Activated CD4-positive, CD25-positive, alpha-beta regulatory T cell treated with anti-CD3 and anti-CD28 coated beads, Interleukin-2, amount 50 U/mL, for 72 hours (primary cell): ENCODE measurements at places on chromosomes 13 and 19.
A peak's percentile ranks its signal among the peaks of the same experiment; 100 is the strongest.

- DNase-seq: no peak
Measured at GRCh38 chr19:41299755-41300089, 10.2 kb upstream of the CCDC97 start.

GRCh38 chr19:15337202-15337601 lies 4.9 kb upstream of the BRD4 start:
- DNase-seq: no peak

- no peak for DNase-seq
Measured at GRCh38 chr19:10776900-10777650, 58.9 kb downstream of the TMED1 start.

DNA sequence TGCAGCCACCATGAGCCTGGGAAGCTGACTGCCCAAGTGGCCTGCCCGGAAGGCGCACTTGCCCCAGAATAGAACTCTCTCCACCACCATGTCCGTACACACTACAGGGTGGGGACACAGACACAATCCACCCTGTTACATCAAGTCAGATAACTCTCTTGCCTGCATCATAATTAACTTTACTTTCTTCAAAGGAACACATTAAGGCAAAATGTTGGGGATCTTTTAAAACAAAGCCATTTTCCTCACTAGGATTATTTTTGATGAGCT lies 23.3 kb upstream of the VSTM2B start:
- DNase-seq: no peak

- peak; percentile 81 for DNase-seq
Measured at GRCh38 chr19:3304871-3305423, 61.4 kb upstream of the NFIC start.

DNA sequence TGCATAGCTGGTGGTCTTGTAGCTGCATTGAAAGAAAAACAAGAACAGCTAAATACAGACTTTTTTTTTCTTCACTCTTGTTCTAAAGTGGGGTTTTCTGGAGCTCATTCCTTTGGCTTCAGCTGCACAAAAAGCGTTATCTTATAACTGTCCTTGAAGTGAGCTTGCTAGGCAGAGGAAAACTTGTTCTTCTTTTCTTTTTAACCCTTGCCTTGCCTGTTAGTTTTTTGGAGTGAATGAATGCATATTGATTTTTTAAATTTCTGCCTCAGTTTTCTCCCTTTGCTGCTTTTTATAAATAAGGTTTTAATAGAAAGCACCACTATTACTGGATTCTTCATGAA lies 1.5 kb downstream of the ZNF765 start:
- DNase-seq: no peak

DNA sequence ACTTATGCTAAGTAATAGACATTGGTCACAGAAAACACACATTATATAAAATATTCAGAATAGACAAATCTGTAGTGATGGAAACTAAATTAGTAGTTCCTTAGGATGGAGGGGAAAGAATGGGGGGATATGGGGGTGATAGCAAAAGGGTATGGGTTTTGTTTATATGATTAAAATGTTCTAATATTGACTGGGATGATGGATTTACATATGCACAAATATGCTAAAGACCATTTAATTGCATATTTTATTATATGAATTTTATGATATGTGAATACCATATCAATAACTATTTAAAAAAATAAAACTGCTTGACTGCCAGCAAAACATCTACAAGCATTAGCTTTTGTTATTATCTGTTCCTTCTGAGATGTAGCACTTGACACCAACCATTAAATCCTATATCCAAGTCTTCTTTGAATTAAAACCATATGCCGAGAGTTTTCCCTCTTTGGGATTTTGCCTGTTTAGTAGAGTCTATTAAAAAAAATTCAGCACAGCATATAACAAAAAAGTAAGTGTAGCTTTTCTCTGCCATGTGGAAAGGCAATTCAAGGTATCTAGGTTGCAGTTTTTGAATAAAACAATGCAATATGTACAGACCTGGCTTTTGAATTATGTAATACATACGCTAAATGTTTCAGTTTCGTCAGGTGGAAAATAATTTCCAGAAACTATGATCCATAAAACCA lies 2584.1 kb upstream of the PCDH20 start:
- no peak for DNase-seq

GRCh38 chr13:39675904-39676303 lies 20.4 kb downstream of the COG6 start:
- no peak for DNase-seq

GRCh38 chr13:112991609-112992008 lies 22.6 kb downstream of the MCF2L start:
- DNase-seq: no peak

DNA sequence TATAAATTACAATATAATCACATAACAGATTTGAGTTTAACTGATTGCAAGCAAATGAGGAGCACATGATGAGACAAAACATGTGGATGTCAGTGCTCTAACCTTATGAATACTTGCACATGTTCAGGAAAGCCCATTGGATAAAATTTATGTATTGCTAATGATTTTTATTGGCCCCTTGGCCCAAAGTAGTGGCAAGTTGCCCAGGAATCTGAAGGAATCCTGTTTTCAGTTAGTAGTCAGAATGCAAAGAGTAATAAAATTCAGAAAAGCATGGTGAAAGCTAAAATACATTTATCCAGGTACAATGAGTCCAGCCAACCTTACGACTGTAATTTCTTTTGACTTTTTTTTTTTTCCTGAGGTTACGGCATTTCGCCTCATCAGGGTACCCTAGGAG lies 1539.4 kb downstream of the EFNB2 start:
- DNase-seq: no peak

DNA sequence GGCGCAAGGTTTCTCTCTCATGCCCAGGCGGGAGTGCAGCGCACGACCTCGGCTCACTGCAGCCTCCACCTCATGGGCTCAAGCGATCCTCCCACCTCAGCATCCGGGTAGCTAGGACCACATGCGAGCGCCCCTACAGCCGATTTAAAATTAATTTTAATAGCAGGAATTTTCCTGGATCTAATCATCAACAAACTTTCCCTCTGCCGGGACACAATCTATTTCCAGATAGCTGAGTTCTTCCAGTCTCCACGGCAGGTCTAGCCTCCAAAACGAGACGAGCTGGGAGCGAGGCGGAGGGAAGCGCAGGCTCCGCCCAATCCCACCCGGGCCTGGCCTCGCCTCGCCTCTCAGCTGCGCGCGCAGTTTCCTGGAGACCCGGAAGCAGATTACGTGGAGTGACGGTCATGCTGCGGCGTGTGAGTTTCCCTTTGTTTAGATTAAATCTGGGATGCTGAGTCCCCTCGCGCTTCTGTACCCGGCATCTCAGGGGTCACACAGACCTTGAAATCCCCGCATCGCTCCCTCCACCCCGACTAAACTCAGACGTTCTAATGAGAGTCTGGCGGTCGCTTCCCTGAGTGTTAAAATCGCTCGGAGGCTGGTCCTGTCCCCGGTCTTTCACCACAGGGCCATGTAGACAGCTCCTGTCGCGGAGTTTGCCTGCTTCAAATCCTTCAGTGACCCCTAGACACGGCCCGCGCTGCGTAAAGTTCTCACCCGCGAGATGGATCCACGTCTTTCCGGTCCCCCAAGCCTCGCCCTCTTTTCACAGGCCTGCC lies at the start of gene ZNF880:
Gene ZNF880, plus strand, starts transcription at position 365 of the 782 bp plus-strand sequence. Its CDS starts 43 bp downstream, at position 408.
- peak; percentile 94 for DNase-seq

DNA sequence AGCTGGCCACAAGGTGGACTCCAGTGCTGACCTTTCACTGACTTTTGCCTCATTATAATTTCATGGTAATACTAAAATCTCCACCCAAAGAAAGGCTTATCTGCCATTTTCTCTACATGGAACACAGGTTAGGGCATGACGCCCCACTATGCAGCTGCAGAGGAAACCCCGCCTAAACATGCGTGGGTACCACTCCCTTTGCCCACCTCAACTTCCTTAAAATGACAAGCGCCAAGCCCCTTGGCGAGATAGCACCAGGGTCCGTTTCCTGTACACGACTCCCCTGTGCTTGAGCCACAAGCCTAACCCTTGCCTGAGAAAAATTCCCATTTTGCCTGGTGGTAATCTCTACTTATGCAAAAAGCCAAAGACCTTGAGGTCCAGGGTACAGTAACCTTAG lies 36.0 kb upstream of the PABPC3 start:
- no peak for DNase-seq

DNA sequence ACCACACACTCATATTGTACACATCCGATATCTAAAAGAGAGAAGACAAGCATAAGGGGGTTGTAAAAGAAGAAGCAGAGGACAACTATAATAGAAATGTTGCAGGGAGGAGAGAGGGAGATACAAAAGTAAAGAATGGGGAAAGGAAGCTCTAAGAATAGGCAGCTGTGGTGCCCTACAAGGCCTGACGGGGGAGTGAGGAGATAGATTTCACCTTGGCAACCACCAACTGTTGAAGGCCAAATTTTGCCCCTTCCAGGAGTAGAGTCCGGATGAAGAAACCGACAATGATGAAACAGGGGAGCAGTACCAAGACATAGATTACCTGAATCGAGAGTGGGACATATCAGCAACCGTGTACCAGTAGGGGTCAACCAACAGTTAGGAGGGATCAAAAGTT lies 15.9 kb downstream of the SLC6A16 start:
- DNase-seq: no peak

DNA sequence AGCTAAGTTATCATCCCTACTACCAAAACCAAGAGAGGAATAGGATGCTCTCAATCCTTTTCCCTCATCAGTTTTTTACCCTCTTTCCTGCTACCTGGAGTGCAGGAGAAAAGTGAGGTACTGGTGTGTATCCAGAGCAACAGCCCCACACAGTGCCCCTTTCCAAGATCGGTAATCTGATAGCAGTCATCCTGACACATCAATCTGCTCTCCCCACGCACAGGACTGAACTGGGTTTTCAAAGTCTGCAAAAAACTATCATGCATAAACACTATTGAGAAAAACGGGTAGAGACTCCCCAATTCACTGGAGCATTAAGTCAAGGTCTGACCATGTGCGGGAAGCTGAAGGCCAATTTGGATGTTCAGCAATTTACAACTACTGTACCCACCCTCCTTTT lies 284.8 kb downstream of the RBM26 start:
- no peak for DNase-seq

- DNase-seq: peak; percentile 26
Measured at GRCh38 chr13:113653264-113654174, 4.5 kb downstream of the ATP4B start.

- DNase-seq: peak; percentile 30
Measured at GRCh38 chr13:99416411-99417121, 84.7 kb upstream of the TM9SF2 start.

GRCh38 chr19:17486545-17487240 lies 16.4 kb downstream of the SLC27A1 start:
- no peak for DNase-seq

DNA sequence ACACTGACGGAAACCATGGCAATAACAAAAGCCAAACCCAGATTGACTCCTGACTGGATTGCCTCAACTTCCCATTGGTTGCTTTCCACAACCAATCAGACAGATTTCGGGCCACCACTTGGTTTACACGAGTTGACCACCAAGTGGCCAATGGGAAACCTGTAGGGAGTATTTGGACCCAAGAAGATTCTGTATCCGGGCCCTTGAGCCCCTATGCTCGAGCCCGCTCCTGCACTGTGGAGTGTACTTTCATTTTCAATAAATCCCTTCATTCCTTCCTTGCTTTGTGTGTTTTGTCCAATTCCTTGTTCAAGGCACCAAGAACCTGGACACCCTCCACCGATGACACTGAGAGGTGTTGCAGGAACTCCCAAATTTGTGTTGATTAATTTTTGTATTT lies 24.1 kb upstream of the URI1 start:
- DNase-seq: no peak

DNA sequence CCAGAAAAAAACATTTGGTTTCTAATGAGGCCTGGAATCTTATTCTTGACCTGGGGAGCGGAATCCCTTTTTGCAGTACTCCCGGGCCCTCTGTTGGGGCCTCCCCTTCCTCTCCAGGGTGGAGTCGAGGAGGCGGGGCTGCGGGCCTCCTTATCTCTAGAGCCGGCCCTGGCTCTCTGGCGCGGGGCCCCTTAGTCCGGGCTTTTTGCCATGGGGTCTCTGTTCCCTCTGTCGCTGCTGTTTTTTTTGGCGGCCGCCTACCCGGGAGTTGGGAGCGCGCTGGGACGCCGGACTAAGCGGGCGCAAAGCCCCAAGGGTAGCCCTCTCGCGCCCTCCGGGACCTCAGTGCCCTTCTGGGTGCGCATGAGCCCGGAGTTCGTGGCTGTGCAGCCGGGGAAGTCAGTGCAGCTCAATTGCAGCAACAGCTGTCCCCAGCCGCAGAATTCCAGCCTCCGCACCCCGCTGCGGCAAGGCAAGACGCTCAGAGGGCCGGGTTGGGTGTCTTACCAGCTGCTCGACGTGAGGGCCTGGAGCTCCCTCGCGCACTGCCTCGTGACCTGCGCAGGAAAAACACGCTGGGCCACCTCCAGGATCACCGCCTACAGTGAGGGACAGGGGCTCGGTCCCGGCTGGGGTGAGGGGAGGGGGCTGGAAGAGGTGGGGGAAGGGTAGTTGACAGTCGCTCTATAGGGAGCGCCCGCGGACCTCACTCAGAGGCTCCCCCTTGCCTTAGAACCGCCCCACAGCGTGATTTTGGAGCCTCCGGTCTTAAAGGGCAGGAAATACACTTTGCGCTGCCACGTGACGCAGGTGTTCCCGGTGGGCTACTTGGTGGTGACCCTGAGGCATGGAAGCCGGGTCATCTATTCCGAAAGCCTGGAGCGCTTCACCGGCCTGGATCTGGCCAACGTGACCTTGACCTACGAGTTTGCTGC lies at the start of gene ICAM4:
Gene ICAM4, plus strand, starts transcription at position 153 of the 935 bp plus-strand sequence. Its CDS starts 58 bp downstream, at position 211.
- DNase-seq: no peak

DNA sequence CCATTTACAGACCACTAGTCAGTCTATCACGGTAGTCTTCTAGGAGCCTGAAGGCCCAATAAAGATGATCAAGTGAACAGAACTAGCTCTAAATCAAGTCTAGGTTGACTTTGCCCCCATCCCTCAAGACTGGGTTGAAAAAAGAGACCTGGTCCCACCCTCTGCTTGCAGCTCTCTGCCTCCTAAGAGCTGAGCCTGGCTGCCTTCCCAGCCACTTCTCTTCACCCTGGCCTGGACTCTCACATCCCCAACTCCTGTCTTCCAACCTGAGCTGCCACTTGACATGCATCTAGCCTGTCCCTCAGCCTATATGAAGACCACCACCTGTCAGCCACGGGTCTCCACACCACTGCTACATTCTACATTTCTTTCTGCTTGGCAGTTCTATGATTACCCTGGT lies 99.6 kb downstream of the FOXO1 start:
- DNase-seq: no peak

DNA sequence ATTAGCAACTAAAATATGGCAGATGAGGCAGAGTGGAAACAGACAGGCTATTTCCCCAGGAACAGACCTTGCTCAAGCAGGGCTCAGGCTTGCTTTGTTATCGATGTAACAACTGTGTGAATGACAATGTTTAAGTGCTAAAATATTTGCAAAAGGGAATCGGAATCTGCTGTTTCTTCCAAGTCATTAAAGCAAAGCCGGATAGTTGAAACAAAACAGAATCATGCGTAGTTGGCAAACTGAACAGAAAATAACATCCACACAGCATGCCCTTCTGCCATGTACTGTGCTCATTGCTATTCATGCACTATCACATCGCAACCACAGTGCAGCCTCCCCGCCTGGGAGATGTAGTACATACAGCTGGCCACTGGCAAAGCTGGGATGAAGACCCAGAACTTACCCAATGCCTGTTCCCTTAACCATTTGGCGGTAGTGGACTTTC lies 799.1 kb downstream of the DIAPH3 start:
- no peak for DNase-seq
